Activated T-helper 2 cell treated with anti-CD3 and anti-CD28 coated beads, Interferon-gamma antibody, Interleukin-2, Interleukin-4, amounts not matched to agents 10 μg/mL and 5 μg/mL and 100 μg/mL, durations not matched to agents 14 hours and 24 hours and 36 hours (primary cell): ENCODE measurements at places on chromosomes 16 and 17. TPM values are rescaled to one million over a fixed set of nuclear protein-coding genes. Genes with fewer than 3 reads are reported as not detected.

The KRTAP9-2 gene
- total RNA-seq = not detected in 2 replicates

DNA sequence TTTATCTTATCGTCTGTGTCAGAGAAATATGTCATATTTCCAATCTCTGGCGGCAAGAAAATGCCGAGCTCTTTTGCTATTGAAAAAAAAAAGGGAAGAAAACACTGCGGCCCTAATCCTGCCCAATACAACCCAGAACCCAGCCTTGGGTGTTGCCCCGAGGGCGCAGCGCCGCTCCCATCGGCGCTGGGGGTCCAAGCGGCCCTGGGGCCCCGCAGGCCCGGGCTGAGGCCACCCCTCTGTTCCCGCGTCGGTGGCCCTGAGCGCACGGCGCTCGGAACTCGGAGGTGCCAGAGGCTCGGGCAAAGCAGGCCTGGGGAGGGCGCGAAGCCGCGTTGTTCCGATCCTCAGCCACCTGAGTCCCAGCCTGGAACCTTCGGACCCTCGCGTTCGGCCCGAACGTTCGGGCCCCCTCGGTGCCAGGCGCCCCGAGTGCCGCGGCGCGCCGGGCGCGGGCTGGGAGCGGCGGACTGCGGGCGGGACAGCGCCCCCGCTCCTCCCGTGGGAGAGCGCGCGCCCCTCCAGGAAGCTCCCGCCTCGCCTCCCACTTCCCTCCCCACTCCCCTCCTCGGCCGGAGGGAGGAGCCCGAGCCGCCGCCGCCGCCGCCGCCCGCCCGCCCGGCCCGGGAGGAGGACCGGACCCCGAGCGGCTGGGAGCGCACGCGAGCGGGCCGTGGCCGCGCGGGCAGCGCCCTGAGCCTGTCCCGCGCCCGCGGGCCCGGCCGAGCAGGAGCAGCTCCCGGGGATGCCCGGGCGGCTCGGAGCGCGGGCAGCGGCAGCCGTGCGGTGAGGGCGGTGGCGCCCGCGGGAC is at the start of gene CPNE2:
CPNE2 (plus strand) TSS at position 609 of the 811 bp plus-strand sequence. CDS start 18,160 bp downstream, outside the sequence.
- DNase-seq = peak; percentile 12

The C16orf90 gene
- total RNA-seq = not detected in 2 replicates

- peak; percentile 40 for DNase-seq
Measured at GRCh38 chr17:66426397-66427033, 124.1 kb downstream of the PRKCA start.
